Renal cortex interstitium (tissue), 15 donors: ENCODE measurements at places on chromosomes 6 and 20.

DNA sequence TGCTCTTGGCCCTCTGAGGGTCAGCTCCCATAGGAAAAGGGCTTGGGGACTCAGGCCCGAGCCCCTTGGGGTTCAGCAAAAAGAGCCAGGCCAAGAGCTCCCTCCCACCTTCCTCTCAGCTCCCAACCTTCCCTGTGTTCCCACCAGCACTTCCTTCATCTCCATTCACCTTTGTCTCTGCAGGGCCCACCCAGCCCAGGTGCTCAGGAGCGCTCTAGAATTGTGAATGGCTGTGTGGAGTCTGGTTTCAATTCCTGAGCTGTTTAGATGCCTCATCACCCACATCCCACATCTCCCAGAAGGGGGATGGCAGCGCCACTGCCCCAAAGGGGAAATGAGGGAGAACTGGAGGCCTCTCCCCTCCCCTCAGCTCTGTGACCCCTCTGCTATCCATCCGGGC is 7.7 kb downstream of the GRM4 start:
- no peak for DNase-seq

DNA sequence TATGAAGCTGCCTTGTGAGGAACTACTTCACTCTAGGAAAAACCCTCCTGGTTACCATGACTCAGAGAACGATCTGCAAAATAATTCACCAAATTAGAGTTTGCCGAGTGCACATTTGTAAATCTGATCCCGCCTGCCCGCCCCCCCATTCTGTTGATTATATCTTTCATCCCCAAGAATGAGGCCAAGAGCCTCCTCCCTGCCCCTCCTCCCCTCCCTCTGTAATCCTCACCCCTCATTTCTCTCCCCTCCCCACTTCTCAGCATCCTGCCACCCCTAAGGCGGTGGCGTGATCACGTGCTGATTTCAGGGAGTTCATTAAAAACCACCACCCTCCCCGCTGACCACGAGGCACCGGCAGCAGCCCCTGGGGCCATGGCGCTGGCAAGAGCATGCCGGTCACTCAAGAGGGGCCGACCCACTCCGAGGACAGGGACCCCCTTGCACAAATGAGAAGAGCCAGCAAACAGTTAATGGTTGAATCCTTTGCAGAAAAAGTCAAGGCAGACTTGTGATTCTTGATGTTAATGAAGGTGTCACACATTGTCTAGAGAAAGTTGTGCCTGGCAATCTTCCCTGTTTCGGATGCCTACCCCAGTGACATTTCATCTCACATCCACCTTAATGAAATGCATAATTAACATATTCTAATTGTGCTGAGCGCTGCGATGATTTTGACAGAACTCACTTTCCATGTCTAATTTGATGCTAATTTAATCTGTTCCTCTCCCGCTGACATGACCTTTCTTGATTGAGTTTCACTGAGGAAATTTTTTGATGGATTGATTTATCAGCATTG is 247.9 kb downstream of the ZNF217 start:
- no peak for DNase-seq

DNA sequence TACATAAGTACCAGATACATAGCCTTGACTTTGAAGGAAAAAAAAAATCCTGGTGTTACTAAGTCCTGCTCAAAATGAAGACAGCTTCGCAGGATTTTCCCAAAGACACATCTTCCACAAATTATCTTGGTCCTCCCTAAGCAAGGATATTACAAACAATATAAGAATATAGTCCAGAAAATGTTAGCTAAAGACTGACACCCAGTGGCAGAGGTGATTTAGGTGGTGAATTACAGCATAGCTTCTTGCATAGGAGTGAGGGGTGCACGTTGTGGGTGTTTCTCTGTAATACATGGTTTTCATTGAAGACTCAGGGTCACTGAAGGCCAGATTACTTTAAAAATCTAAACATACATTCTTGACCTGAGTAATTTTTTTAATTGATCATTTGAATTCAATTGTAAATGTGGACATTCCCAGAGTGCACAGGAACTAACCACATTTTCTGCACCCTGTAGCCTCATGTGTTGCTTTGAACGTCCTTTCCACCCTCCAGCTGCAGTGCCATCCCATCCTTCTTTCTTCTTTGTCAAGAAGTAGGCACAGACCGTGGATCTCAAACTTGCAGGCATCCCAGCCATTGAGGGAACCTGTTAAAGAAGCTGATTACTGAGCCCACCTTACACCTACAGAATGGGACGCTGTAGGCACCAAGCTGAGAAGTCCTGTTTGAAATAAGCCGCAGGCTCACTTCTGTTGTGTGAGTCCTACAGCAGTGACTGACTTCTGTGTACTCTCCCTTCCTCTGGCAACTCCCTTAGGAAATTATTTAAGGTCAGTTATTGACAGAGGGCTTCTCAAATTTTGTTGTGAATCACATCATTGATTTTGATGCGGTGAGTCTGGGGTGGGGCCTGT is 102.6 kb downstream of the PERP start:
- DNase-seq = no peak

GRCh38 chr20:25126204-25127029 is 44.5 kb upstream of the VSX1 start:
- DNase-seq = no peak

DNA sequence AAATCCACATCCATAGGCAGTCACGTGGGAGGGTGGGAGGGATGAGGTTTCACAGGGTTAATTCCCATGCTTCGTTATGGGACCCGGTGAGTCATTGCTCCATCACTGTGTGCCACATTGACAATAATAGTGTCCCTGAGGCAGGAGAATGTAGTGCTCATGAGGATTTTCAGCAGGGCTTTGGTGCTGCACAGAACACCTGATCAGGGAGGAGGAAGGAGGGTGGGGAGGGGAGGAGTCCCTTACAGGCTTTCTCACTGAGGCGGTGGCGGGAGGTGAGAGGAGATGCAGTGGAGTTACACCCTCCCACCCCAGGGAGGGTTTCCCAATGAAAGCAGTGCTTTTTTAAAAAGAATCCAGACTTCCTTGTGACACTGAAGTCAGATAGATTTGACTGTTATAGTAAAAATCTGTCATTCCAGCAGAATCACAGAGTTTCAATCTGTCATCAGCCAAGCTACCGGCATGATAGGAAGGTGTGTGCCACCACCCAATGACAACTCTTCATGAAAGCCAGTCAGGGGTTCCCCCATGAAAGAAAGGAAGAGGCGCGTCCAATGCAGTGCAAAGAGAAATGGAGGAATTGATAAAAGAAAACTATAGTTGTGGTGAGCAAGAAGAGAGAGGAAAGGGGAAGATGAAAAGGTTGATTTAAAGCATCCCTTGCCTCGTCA is 144.8 kb downstream of the TBC1D7 start:
- DNase-seq = no peak

- DNase-seq = no peak
Measured at GRCh38 chr20:31962761-31963160, 5.2 kb upstream of the XKR7 start.

GRCh38 chr6:151403919-151404308 is 12.6 kb upstream of the ZBTB2 start:
- no peak for DNase-seq
